CD4-positive, alpha-beta T cell treated with Interferon alpha-2 for 1 hour (primary cell): ENCODE measurements at places on chromosomes 5 and 9.

DNA sequence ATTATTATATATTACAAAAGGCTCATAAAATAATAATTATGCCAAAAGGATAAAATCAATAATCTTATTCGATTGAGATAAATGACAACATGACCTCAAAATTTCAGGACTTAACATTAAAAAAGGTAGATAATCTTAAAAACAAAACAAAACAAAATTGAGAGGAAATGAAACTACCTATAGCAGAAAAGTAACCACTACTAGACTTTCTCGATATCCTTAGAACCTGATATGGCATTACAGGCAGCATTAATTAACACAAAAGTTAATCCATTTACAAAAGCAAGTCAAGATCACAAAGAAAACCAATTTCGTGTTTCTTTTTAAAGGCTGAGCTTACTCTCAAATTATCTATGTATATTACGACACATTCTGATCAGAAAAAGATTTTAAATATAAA is 29.9 kb downstream of the TMEM161B start:
- no peak for DNase-seq

GRCh38 chr9:98989036-98990000 is 45.6 kb downstream of the COL15A1 start:
- DNase-seq, result no peak

DNA sequence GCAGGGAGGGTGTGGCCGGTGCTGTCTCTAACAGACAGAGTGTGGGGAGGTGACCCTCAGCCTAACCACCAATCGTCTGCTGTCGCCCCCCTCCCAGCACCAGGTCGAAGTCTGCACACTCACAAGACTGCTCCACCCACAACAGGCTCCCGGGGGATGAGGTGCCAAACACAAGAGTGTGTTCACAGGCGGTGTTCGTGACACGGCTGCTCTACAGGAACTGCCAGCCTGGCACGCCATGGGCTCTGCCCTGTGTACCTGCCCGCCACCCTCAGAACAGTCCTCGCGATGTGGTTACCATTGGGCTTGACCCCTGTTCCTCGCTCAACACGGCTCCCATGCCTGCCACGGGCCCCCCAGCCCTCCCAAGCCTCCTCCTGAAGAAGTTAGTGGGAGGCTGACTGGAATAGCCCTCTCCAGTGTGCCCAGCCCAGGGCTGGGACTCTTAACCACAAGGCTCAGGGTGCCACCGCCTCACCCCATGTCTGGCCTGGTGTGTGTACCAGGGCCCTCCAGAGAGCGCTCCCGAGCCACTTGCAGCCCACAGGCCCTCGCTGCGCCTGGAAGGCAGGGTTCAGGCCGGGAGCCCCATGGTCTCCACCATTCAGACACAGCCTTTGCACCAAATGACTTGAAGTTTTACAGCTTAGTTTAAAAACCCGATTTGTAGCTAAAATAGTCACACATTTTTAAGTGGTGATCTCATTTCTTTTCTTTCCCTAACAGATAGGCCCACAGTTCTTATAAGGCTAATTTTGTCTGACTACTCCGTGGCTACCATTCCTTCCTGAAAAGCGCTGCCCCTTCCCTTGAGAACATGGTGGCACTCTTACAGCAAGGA is 102.5 kb downstream of the CAMSAP1 start:
- DNase-seq, result no peak

DNA sequence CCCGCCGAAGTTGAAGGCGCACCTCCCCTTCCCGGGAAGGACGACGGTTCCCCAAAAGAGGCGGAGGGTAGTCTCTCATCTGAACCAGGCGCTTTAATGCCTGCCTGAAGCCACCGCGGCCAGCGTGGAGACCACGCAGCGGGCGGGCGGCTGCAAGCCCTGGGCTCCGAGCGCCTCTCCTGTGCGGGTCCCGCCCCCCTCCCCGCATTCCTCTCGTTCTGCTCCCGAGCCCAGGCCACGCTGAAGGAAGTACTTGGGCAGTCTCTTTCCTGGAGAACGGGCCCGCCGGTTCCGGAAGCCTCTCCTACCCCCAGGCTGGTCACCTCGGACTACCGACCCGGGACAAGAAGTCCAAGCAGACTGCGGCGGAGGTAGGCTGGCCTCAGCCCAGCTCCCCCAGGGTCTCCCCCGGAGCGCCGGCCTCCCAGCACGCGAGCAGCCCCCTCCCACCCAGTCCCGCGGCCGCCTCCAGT is 571 bp downstream of the PPIC start:
- no peak for DNase-seq

- no peak for DNase-seq
Observed at GRCh38 chr5:88555674-88556073, 287.0 kb upstream of the TMEM161B start.

DNA sequence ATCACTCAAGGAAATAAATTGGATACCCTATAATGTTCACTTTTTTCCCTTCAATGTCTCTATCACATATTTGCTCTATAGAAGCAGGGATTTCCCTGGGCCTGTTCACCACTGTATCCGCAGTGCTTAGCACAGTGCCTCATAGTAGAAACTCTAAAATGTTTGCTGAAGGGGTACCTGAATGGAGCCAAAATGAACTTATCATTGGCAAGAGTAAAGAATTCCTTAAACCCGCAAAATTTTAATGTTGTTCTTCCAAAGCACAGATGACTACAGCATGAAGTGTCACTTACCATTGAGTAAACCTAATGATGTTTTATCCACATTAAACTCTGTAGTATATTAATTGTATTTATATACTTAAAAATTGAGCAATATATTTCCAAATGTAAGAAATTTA is 96.1 kb downstream of the JAKMIP2 start:
- no peak for DNase-seq

GRCh38 chr9:84932915-84933527 is 263.5 kb downstream of the NTRK2 start:
- DNase-seq, result no peak

DNA sequence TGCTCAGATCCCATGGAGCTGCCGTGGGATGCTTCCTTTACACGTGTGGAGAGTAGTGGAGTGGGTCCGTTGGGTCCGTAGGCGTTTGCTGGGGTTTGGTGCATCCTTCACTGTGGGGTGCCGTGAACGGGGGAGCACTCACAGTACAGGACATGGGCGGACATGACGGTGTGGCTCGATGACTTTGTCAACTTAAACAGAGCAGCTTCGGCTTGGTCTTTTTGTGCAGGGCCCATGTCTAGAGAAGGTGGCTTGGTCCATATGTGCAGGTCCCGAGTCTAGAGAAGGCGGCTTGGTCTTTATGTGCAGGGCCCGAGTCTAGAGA is 26.4 kb upstream of the EXOC3 start:
- no peak for DNase-seq

DNA sequence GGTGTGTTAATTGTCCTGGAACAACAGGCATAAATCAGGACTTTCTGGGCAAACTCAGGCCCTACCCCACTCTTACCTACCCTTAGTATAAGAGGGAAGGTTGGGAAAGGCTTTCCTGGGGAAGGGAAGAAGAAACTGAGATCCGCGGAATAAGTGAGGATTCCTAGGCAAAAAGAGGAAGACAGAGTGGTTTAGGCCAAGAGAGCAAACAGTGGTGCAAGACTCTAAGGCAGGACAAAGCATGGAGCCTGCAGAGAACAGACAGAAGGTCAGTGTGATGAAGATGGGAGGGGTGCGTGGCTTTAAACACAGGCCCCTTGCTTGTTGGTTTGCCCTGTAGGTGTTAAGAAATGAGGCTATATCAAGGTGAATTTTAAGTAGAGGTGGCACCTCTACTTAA is 69.4 kb downstream of the TMC1 start:
- DNase-seq, result no peak

DNA sequence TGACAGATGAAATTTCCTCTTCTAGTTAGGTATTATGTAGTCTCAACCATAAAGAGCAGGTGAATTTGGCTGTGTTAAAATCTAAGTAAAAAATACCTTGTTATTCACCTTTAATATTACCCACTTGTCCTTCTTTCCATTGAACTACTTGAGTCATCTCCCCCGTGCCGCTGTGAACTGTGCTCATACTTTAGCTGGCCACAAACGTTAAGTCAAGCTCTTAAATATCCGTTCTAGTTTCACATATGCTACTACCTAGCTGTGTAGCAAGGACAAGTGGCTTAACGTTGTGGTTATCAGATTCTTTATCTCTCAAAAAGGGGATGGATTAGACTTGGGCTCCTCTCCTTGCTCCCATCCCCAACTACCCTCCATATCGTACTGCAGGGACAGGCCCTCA is 110.4 kb downstream of the EFNA5 start:
- DNase-seq, result no peak

GRCh38 chr9:107309271-107309670 is 26.2 kb downstream of the RAD23B start:
- DNase-seq, result no peak
